BJ (cell line): ENCODE measurements at places on chromosomes 2 and 18. TPM values are rescaled to one million over a fixed set of nuclear protein-coding genes. Genes with fewer than 3 reads are reported as not detected.
A peak's percentile ranks its signal among the peaks of the same experiment; 100 is the strongest.

DNA sequence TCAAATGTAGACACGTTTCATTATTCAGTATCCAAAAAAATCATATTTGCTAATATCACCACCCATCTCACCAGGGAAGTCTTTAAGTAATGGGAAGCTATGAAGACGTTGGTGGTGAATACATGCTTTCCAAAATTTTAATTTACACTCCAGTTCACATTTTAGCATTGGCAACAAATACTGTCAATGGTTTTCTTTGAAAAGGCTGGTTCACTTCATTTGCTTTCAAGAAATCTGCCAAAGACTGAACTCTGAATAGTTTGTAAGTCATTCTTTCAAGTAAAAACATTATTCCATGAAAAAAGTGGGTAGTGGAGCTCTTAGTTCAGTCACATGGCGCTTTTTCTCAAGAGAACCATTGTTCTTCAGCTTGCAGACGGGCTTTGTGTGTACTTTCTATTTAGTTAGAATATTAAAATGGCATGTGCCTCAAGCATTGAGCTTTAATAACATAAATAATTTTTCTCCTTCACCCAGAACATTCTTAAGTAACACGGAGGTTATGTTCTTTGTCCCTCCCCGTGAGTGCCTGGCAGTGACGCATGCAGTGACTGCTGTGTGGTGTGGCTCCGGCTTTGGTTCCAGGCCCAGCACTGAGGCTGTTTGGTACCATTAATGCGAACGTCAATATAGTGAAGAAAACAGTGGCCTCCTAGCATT lies 300.0 kb upstream of the HDAC4 start:
- no peak for DNase-seq

- DNase-seq = peak; percentile 39
Observed at GRCh38 chr18:36419188-36419899, 121.8 kb downstream of the FHOD3 start.

DNA sequence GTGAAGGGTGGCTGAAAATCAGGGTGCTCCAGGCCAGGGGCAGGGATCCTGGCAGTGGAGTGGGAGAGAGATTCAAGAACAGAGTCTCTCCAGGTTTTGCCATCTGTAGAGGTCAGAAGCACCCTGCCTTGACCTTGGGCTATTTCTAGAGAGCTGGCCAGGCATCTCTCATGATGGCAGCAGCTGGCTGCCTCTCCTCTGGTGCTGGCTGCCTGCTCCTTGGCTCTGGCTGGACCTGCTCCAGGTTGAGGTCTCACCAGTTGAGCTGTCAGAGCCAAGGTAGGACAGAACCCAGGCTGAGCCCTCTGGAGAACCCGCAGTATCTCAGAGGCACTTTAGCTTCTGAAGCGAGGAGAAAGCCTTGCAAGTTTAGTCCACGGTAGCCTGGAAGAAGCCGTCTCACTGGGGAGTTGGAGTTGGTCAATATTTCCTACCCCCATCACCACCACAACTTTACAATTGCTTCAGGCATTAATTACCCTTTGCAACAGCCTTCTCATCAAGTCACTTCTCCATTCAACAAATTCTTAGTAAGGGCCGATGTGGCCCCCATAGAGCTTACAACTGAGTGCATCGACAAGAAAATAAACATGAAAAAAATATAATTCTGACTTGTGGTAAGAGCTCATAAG lies 25.6 kb downstream of the GNLY start:
- no peak for DNase-seq

GRCh38 chr2:163658556-163658955 lies 77.3 kb downstream of the FIGN start:
- no peak for DNase-seq

- no peak for DNase-seq
Observed at GRCh38 chr2:59254279-59254678, 1013.2 kb upstream of the FANCL start.

- DNase-seq = no peak
Observed at GRCh38 chr2:3490191-3491170, 28.9 kb downstream of the ADI1 start.

DNA sequence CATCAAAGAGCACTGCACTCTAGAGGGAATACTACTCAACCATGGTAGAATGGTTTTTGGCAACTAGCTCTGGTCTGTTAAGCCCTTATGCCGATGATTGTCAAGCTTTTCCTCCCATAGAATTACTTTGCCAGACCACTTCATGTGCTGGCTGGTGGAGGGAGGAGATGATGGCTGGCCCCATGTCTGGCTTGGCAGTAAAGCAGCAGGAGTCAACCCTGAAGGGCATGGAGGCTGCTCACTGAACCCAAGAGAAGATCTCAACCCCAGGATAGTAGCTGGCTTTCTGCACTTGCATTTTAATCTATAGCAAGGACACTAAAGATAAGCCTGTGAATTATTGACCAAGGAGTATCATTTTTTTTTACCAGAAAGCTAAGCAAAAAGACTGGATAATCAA lies 309.9 kb downstream of the PIEZO2 start:
- no peak for DNase-seq

- DNase-seq = no peak
Observed at GRCh38 chr2:238225911-238226697, 13.7 kb downstream of the HES6 start.

- DNase-seq = no peak
Observed at GRCh38 chr18:50401888-50402287, 27.0 kb downstream of the SKA1 start.

GRCh38 chr2:42274863-42275262 lies 86.2 kb downstream of the COX7A2L start:
- DNase-seq = no peak

DNA sequence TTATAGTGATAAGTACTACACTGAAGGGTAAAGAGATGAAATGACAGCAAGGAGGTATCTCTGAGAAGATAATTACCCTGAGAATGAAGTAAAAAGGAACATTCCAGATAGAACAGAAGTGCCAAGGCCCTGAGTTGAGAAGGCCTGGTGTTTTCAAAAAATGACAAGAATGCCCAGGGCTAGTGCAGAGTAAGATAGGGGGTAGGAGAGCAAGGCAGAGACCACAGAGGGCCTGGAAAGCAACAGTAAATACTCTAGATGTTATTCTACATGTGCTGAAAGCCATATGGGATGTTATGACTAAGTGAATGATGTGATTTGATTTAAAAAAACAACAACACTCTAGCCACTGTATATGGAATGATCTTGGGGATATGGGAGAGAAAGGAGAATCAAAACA lies 52.3 kb downstream of the BAZ2B start:
- DNase-seq = no peak

- DNase-seq = no peak
Observed at GRCh38 chr2:208134928-208135586, 5.4 kb upstream of the CRYGC start.

DNA sequence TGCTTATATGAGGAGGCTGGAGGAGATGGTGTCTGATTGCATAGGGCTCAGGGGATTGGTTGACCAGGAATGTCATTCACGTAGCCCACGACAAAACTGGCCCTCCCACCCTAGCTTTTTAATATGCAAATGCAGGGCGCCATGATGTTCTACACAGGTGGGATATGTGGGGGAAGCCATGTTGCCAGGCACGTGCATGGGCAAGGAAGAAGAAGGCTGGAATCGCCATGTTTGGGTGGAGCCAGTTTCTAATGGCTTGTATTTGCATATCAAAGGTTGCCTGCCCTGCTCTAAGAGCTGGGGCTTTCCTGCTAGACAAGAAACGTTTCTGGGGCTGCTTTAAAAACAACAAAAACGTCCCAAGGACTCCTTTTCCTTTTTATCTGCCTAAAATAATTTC lies 26.5 kb upstream of the LINC00305 start:
- DNase-seq = no peak

- no peak for DNase-seq
Observed at GRCh38 chr2:235945608-235946140, 222.5 kb downstream of the GBX2 start.

DNA sequence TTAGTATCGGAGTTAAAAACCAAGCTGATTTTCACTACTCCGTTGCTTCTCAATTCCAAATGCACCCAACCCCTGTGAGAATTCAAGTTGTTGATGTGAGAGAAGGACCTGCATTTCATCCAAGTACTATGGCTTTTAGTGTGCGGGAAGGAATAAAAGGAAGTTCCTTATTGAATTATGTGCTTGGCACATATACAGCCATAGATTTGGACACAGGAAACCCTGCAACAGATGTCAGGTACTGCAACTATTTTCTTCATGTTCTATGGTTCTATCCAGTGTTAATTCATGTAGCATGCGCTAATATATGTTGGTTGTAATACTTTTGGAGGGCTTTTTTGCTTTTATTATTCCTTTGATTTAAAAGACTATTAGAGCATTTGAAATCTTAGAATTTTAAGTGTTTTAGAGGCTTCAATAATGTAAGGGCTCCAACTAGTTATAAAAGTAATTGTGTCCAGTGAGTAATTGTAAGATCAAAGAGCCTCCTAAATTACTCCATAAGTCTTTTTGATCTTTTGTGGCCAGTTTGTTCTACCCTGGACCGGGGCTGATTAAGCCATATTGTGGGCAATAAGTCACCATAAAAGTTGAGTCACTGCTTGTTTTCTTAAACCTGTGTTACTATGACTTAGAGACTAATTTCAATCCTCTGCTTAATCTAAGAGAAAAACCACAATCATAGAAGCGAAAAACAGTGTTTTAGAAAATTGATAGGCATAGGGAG lies 22.9 kb downstream of the DSG4 start:
- DNase-seq = no peak

DNA sequence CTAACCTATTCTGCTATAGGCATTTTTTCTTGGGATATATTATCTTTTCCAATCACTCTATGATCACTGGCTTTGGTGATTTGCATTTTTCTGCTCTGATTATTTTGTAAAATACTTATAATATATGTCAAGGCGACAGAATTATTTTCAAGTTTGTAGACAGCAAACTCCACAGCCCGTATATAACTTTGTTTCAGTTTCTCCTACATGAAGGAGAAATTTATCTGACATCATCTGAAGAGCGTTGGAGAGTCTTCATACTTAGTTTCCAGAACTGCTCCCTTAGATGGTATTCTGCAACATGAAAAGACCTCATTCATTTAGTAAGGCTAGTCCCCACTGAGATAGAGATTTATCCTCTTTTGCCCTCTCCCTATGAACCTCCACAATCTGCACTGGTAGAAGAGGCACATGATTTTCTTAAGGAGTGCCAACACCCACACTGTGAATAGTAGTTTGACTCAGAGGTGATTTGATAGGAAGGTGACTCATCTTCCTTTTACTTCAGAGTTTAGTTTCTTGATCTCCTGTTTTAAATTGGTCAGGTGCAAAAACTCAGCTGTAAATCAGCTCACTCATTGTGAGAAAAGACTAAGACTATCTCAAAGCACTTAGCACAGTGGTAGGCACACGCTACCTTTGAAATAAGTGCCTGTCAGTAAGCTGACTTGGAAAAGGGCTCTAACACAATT lies 1848.6 kb upstream of the CELF4 start:
- DNase-seq = no peak

DNA sequence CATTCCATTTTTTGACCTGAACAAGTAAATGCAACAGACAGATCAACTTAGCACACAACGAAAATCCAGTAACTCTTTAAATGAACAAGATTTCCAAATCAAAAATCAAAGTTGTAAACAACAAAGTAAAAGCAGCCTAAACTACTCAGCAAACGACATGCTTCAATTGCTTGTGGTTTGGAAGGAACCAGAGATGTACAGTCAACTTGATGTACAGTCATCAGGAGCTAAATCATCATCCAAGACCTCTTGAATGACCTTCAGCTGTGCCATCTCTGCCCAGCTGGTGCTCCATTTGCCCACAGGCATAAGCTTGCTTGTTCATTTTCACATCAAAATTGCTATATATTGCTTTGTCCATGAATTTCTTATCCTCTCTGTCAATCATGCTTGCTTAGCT lies 109.8 kb downstream of the UPP2 start:
- DNase-seq = no peak

GRCh38 chr2:182973441-182974352 lies 64.6 kb downstream of the NCKAP1 start:
- no peak for DNase-seq

TMEM17 gene
- 2.8 and 4.8 TPM in 2 replicates for polyA plus RNA-seq

RNF125 gene
- 0.07 and 0.12 TPM in 2 replicates for polyA plus RNA-seq

REG3A gene
- not detected in 2 replicates for polyA plus RNA-seq

CCDC85A gene
- 3.1 and 4.2 TPM in 2 replicates for polyA plus RNA-seq

ALK gene
- not detected in 2 replicates for polyA plus RNA-seq

DLX2 gene
- polyA plus RNA-seq = 0.16 and 0.20 TPM in 2 replicates

PLEKHH2 gene
- polyA plus RNA-seq = 2.2 and 3.6 TPM in 2 replicates
